ENCODE measurements at places on chromosomes 5 and 9. TPM values are rescaled to one million over a fixed set of nuclear protein-coding genes. Genes with fewer than 3 reads are reported as not detected.

GRCh38 chr5:150317048-150318003, 14.6 kb upstream of the ARSI start:
- no peak for DNase-seq

DNA sequence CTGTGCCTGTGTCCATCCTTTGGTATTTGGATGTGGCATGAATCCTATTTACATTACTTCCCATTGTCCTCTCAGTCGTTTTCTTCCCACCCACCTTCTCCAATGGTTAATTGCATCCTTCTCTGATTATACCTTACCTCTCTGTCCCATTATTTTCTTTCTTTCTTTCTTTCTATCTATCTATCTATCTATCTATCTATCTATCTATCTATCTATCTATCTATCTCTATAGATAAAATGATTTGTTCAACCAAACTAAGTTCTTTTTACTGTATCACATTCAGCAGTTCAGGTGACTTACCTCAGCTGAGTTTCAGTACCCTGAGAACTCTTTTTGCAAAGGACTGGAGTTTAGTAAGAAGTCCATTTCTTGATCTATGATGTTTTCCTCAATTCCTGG, 80.6 kb downstream of the RPS23 start:
- no peak for DNase-seq

DNA sequence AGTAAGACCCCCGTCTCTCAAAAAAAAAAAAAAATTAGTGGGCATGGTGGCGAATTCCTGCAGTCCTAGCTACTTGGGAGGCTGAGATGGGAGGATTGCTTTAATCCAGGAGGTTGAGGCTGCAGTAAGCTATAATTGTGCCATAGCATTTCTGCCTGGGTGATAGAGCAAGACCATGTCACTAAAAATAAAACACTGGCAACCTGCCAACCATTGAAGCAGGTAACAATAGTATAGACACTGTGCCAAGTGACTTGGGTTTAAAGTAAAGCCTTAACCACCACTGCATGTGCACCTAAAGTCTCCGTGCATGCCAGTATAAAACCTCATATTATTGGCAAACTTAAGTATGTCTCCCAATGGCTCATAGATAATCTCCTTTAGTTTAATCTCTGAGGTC, 3.4 kb upstream of the APBA1 start:
- DNase-seq, result no peak

GRCh38 chr9:26891726-26892125, 876 bp downstream of the CAAP1 start:
- DNase-seq, result no peak

GRCh38 chr5:126009566-126009965, 413.6 kb upstream of the GRAMD2B start:
- DNase-seq, result no peak

- no peak for DNase-seq
These were observed 551.8 kb upstream of the ZNF608 start for GRCh38 chr5:125298258-125298657.

GRCh38 chr9:88772575-88772974, 218.7 kb upstream of the S1PR3 start:
- no peak for DNase-seq

DNA sequence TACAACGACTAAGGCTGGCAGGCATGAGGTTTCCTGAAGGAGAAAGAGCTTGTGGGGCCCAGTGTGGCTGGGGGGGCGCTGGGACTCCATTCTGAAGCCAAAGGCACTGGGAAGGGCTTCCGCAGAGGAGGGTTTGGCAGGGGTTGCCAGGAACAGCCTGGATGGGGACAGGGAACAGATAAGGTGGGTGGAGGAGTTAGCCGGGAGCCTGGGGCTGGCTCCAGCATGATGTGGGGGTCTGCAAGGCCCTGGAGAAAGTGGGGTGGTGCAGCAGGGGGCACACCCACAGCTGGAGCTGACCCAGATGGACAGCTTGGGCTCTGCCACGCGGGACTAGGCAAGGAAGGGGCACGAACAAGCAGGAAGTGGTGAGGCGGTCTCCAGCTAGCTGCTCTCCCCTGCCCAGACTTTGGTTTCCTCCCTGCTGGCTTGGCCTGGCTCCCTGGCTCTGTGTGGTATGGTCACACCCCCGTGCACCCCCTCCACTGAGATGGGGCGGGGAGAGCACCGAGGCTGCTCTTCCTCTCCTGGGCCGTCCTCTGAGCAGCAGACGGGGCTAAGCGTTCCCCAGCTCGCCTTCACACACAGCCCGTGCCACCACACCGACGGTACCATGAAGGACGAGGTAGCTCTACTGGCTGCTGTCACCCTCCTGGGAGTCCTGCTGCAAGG, at the start of gene LTC4S:
Gene LTC4S, plus strand, starts transcription at position 519 of the 672 bp plus-strand sequence. Its CDS starts 95 bp downstream, at position 614.
- DNase-seq, result no peak

- no peak for DNase-seq
These were observed 1252.5 kb downstream of the EFNA5 start for GRCh38 chr5:106418196-106418595.

GRCh38 chr9:107750741-107751566, 261.4 kb upstream of the KLF4 start:
- peak; percentile 99 for DNase-seq

- no peak for DNase-seq
These were observed 157.8 kb downstream of the KCTD16 start for GRCh38 chr5:144328494-144328893.

DNA sequence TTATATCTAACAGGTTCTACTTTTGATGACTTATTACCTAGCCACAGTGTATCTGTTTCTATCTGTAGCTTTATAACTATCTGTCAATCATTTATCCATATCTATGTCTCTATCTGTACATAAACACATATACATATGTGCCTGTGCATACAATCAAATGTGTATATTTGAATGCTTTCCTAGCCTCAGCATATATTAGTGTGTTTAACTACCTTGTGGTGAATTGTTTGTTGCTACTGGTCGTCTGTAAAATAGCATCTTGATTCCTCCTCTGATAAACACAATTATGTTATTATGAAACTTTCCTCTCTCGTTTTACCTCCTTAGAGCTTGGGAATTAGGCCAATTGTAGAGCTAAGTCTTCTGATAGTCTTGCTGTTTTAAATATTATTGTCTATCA, 44.4 kb downstream of the PARP8 start:
- no peak for DNase-seq

- no peak for DNase-seq
These were observed 149.0 kb downstream of the AOPEP start for GRCh38 chr9:94875300-94876020.

GRCh38 chr9:114341152-114341830, 11.6 kb downstream of the ORM2 start:
- no peak for DNase-seq

DNA sequence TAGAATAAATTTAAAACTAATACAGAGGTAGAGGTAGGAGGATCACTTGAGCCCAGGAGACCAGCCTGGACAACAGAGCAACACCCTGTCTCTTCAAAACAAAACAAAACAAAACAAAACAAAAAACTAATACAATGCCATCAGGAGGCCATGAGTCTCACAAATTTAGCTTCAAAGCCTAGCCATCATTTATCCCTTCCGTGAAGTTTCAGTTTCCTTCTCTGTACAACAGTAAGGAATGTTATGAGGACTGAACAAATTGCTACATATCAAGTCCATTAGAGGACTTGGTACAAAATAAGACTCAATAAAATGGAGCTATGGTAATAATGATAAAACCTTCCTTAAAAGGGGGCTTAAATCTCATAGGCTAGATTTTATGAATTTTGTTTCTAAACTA, 60.8 kb downstream of the MAPKAP1 start:
- no peak for DNase-seq

DNA sequence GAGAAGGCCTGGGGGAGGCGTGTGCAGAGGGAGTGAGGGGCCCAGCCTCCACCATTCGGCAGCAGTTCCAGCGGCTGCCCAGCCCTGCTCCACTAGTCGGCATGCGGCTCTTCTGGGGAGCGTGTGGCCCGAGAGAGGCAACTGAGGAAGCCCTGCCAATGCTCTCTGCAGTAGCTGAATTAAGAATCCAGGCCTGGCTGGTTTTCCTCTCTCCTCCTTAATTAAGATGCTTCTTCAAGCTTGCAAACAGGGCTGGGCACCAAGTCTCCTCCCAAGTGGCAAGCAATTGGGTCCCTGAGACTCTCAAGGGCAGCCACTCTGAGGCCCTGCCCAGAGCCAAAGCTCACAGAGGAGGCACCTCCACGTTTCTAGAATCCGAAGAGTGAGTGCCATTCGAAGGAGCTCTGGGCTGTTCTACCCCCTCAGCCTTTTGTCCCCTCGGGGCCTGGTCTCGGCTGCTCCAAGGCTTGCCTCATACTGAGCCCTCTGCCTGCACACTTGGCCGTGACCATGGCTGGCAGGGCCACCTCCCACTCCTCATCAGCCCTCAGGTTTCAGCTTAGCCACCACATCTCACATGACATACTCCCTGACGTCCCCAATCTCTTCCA, 75.4 kb upstream of the LRRTM2 start:
- no peak for DNase-seq

Gene TXNDC8
- not detected for polyA plus RNA-seq

Gene IL4
- polyA plus RNA-seq, result not detected

Gene BASP1
- 358 TPM for polyA plus RNA-seq

Gene DNM1
- 191 TPM for polyA plus RNA-seq

Gene JMY
- 2.8 TPM for polyA plus RNA-seq

Gene LCN15
- polyA plus RNA-seq, result 32.6 TPM

Gene HK3
- polyA plus RNA-seq, result 0.17 TPM

Gene IGFBPL1
- polyA plus RNA-seq, result 218 TPM

Gene KCNIP1
- polyA plus RNA-seq, result 14.4 TPM

Gene GLT6D1
- polyA plus RNA-seq, result not detected

Data from brain (organoid and tissue), 16 donors.